ENCODE measurements at places on chromosomes 4 and X.

DNA sequence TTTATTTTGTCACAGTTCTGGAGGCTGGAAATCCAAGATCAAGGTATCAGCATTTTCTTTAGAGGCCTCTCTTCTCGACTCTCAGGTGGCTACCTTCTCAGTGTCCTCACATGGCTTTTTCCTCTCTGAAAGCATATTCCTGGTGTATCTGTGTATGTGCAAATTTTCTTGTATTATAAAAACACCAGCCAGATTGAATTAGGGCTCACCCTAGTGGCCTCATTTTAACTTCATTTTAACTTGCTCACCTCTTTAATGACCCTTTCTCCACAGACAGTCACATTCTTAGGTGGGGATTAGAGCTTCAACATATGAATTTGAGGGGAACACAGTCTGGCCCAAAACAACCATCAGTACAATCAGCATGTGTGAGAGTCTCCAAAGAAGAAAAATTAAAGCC is 542.4 kb upstream of the FAM241A start:
- DNase-seq = no peak

DNA sequence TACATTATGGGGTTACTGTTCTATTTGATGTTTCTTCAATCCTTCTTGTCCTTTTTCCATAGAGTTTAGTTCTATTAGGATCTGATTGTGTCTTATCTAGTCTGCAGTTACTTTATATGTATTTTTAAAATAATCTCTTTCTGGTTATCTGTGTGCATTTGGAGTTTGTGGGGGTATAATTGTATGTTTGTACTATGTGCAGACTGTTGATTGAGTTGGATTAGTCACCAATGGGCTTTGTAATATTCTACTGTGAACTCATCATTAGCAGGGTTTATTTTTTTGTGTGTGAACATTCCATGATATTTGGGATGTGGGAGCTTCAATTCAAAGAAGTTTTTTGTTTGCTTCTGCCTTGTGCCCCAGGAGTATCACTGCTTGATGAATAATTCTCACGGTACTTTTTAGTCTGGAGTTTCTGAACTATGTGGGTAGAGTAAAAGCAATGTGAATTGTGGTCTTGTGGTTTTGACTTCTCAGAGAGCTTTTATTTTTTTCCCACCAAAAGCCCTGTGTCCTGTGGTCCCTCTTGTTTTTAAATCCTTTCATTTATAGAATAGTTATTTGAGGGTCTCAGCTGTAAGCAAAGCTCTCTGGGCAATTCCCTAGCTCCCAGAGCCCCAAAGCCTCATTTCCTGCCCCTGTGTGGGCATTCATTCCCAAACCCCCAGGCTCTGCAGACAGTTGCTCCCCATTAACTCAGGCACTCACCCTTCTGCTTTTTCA is 127.8 kb downstream of the PHKA2 start:
- DNase-seq = no peak

DNA sequence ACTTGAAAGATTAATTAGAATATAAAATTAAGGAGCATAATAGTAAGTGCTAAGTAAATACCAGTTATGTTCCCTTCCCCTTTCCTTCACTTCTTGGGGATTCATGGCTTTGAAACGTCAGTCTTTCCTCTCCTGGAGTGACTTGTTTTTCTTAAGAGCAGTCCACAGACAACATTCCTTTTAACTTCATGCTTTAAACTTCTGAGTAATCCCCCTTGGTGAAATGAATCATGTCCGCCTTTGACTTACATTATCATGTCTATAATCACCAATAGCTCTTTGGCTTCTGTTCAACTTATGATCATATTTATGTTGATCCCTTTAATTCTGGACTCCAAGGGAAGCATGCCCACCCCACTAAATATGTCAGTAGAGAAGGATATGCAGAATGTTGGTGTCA is 1012.1 kb upstream of the SLIT2 start:
- DNase-seq = no peak

DNA sequence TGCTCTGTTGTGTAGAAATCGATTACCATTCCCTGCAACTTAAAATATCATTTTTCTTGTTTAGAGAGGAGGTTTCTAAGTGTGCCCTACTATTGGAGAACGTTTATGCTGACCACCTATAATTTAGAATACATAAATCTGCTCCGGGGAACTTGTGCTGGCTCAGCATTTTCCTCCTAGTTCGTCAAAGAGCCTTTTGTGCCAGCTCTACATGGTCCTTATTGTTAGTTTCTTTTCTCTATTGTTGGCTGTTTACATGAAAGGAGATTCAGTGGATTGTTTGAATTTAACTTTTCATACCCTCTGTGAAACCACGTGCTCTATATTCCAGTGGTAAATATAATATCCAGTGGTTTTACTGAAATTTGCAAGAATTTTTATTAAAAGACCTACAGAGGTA is 53.4 kb upstream of the ATP8A1 start:
- DNase-seq = peak; percentile 37

DNA sequence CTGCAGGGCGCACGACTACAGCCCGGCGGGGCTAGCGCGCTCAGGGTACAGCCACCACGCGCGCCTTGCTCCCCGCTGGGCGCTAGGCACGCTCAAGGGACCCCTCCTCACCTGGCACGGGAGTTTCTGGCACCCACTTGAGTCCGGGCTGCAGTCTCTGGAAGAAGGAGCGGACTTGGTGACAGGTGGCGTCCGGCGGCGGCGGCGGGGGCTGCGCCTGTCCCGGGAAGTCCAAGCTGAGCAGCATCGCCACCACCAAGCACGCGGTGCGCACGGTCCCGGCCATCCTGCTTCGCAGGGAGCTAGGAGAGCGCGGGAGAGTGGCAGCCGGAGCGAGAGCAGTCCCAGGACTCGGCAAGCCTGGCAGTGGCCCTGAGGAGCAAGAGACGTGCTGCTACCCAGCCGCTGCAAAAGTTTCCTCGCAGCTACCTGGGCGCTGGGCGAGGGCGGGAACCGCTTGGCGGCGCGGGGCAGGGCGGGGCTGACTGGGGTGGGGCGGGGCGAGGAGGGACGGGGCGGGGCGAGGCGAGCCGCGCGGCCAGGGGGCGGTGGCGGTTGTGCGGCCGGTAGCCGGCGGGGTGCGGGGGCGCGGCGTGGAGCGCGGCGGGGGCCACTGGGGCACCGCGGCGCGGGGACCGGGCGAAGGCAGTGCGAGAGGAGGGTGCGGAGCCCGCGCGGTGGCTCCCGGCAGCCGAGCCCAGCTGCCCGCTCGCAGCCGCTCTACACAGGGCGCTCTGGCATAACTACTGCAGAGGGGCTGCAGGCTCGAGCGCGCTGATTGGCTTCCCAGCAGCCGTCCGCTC is at the start of gene GPC3:
Gene GPC3, minus strand, starts transcription at position 431 of the 803 bp plus-strand sequence.
- peak; percentile 39 for DNase-seq

DNA sequence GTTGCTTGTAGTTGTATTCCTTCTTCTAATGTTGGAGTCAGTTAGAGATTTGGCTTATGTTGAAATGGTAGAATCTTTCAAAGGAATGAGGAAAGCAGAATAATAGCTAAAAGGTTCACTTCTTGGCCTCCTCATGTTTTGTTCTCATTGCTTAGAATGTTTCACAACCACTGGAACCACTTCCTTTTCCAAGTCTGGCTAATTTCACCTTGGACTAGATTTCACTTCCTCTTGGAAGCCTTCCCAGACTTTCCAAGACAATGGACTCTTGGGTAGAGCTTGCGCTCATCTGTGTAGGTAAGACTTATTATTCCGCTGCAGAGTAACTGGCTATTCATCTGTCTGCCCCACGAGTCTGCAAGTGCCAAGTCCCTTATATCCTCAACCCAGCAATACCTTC is 8.3 kb downstream of the SPATA18 start:
- peak; percentile 34 for DNase-seq

- DNase-seq = no peak
Measured at GRCh38 chr4:107845681-107846080, 20.9 kb downstream of the SGMS2 start.

DNA sequence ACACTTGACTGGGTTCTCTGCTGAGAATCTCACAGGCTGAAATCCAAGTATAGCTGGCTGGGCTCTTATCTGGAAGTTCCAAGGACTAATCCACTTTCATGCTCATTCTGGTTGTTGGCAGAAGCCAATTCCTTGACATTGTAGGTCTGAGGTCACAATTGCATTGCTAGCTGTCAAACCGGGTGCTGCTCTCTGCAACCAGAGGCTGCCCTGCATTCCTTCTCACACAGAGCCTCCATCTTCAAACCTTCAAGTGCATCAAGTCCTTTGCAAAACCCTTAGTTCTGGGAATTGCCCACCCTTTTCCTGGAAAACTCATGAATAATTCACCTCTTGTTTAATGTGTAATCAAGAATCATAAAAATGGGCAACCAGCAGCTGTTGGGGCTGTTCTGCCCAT is 404.2 kb downstream of the KCNIP4 start:
- DNase-seq = peak; percentile 20

- DNase-seq = no peak
Measured at GRCh38 chrX:142978130-142978684, 47.5 kb upstream of the SPANXN4 start.

GRCh38 chrX:48153769-48154168 is 23.3 kb downstream of the SPACA5B start:
- no peak for DNase-seq

GRCh38 chrX:38166478-38167083 is 54.1 kb downstream of the SRPX start:
- peak; percentile 54 for DNase-seq

DNA sequence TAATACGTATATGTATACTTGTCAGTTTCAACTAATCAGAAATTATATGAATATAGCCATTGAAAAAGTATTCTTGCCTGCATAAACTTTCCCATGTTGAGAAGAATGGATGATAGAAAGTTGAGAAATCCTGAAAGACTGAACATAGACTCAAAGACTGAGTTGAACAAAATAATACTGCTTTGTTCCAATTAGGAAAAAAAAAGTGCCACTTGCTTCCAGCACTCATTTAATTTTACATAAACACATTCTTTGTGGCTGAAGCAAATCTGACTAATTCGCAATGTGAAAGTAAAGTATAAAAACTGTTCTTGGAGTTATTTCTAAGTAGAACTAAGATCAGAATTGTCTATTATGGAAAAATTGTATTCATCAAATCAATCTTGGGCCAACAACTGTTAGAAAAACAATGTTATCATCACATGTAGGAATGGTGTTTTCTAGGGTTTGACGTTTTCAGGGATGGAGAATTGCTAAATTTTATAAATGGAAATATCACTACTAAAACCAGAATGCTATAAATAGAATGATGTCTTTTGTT is 2334.6 kb downstream of the PCDH7 start:
- no peak for DNase-seq

GRCh38 chrX:136662976-136663375 is 15.0 kb downstream of the CD40LG start:
- DNase-seq = no peak

DNA sequence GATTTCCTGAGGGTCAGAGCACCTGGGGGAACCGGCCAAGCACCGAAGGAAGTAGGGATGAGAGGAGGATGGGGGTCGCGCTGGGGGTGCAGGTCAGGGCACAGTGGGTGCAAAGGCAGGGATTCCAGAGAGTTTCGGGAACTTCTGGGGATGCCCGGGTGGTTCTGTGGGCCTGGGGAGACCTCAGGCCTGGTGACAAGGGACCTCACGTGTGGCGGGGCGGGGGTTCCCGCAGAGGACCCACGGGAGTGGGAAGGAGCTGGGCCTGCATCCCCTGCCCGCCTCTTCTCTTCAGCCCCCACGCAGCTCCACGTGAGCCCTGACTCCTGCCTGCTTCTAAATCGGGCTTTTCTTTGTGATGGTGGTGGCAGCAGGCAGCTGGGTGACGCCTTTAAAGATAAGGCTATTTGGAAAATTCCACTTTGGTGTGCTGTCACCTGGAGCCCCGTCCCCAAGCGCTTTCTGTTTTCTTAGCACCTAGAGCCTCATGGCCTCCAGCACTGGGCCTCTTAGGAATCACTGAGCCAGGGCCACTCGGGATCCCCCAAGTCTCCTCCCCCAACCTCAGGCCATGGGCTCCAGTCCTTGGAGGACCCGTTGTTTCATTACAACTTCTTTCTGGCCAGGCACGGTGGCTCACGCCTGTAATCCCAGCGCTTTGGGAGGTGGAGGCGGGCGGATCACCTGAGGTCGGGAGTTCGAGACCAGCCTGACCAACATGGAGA is 7.1 kb upstream of the TBC1D14 start:
- DNase-seq = no peak

DNA sequence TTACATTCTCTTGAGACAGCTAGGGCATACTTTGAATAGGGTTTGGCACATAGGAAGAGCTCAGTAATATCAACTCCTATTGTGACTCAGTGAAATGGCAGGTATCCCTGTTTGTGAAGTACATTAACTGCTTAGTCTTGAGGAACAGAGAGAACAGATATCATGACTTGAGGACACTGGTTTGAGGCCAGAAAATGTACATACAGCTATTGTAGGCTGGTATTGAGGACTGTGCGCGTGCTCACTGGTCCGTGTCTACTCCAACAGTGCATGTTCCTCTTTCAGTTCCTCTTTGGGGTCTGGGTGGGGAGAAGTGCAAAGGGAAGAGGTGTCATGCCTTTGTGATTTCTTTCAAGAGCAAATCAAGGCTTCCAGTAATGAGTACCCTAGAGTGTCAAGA is 34.6 kb upstream of the TBC1D9 start:
- peak; percentile 59 for DNase-seq

GRCh38 chr4:164384416-164384815 is 369.5 kb upstream of the SMIM31 start:
- DNase-seq = no peak

DNA sequence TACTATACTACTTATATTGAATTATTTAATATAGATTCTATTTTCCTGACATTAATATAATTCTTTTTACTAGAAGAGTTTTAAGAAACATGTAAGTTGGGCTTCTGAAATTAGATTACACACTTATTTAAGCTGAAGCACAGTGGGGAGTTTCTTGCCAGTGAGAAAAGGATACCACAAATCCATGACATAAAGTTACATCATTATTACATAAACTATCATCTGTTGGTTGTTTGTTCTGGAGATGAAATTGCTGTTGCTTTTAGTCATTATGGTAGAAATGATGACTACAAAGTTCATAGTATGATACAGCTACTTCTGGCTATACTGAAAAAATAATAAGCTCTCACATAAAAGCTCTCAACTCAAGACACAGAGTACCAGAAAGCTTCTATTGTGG is 880.4 kb downstream of the PCDH18 start:
- DNase-seq = no peak

DNA sequence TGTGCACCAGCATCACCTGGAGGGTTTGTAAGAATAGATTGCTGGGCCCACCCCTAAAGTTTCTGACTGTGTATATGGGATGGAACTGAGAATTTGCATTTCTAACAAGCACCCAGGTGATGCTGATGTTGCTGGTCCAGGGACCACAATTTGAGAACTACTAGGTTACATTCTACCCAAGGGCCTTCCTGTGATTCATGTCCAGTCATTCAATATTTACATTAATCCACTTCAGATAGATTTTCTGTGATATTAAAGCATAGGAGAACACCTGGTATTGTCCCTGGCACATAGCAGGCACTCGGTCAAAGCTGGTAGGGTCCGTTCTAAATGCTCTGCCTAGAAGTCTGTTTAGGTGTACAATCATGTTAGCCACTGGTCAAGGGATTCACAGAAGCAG is 19.5 kb upstream of the XPNPEP2 start:
- DNase-seq = no peak

GRCh38 chr4:186553717-186554116 is 1.6 kb downstream of the MTNR1A start:
- no peak for DNase-seq
